ENCODE measurements at places on chromosomes 2 and 18.

DNA sequence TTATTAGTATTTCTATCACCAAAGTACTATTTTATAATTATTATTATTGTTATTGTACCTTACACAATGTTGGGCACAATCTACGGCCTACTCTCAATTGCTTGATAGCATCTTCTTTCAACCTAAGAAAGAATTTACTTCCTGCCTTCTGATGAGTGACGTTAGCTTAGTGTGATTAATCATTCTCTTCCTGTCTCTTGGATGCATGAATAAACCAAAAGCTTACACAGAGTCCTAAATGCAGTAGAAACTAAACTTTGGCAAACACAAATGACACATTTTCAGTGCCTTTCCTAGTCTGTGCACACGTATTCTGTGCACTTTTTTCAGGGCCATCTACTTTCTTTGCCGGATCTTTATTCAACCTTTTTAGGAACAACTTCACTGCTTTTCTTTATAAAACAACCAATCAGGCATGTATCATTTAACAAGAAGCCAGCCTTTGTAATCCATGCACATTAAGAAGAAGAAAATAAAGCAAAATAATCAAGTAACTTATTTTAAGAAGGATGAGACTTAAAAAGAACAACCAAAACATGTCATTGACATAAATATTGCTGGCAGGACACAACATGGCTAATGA is 19.1 kb downstream of the TRAK2 start:
- peak; percentile 88 for DNase-seq

- DNase-seq, result no peak
These were observed 22.2 kb upstream of the TTC39C start for GRCh38 chr18:23992089-23992940.

GRCh38 chr2:10289352-10289751 is 13.4 kb upstream of the HPCAL1 start:
- DNase-seq, result no peak

GRCh38 chr2:33617989-33618388 is 18.9 kb upstream of the FAM98A start:
- no peak for DNase-seq

DNA sequence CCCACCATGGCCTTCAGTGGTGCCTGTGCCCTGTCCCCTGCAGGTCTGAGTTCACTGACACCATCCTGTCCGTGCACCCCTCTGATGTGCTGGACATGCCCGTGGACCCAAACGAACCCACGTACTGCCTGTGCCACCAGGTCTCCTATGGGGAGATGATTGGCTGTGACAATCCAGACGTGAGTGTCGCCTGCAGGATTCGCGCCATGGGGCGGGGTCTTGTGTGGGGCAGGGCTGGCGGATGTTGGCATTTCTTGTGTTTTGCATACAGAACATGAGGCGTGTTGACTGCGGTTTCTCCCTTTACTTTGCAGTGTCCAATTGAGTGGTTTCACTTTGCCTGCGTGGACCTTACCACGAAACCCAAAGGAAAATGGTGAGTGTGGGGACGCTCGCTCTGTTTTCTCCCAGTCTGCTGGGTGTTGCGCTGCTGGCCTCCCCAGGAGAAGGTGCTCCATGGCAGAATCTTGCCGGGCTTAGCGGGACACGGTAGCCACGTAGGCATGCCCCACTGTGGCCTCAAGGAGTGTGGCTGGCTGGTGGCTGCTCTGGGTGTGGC is 11.5 kb upstream of the D2HGDH start:
- no peak for DNase-seq

DNA sequence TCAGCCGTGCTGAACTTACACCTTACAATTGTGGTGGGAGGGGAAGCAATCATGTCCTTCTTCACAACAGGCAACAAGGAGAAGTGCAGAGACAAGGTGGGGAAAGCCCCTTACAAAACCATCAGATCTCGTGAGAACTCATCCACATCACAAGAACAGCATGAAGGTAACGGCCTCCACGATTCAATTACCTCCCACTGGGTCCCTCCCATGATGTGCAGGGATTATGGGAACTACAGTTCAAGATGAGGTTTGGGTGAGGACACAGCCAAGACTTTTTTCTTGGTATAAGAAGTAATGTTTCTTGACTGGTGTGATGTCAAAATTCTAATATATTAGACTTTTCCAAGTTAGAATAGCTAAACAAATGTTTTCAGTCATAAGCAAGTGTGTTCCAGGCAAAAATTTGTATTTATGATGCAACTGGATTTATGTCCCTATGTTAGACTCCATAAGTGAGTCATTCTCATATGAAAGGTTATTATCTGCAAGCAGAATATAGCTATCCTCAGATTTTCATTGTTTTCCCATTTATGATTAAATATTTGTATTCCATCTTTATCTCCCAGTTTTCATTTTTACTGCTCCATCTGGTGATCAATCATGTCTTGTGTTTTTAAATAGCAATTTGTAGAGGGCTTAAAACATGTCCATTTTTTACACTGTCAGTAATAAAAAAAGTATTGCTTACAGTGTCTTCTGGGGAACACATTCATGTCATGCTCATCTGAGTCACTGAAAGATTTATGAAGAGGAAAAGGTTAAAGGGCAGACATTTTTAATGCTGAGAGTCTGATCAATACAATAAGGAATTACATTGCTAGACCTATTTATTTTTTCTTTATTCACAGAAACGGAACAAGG is 995.2 kb upstream of the CDH2 start:
- peak; percentile 73 for DNase-seq

GRCh38 chr2:33160191-33160590 is 213.4 kb downstream of the LTBP1 start:
- DNase-seq, result no peak

- no peak for DNase-seq
These were observed 59.5 kb downstream of the TMEM131 start for GRCh38 chr2:97936199-97936598.

DNA sequence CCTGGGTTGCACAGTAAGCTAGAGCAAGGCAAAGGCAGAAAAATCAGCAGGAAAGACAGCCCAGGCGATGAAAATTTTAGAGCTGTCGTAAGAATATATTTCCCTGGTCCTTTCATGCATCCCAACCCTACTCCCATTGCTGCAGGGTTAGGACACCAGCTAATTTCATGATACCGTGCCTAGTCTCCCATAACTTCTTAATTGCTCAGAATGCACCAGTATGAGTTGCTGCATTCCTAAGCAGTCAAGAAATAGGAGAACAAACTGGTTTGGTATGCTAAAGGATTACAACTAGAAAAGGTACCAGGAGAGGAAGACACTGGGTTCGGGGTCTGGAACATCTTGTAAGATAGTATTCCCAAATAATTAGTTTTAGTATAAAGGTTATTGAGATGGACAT is 269.4 kb upstream of the NRXN1 start:
- peak; percentile 13 for DNase-seq

GRCh38 chr2:40760071-40760666 is 308.3 kb upstream of the SLC8A1 start:
- peak; percentile 71 for DNase-seq

GRCh38 chr18:11962597-11962996 is 18.7 kb upstream of the IMPA2 start:
- no peak for DNase-seq

DNA sequence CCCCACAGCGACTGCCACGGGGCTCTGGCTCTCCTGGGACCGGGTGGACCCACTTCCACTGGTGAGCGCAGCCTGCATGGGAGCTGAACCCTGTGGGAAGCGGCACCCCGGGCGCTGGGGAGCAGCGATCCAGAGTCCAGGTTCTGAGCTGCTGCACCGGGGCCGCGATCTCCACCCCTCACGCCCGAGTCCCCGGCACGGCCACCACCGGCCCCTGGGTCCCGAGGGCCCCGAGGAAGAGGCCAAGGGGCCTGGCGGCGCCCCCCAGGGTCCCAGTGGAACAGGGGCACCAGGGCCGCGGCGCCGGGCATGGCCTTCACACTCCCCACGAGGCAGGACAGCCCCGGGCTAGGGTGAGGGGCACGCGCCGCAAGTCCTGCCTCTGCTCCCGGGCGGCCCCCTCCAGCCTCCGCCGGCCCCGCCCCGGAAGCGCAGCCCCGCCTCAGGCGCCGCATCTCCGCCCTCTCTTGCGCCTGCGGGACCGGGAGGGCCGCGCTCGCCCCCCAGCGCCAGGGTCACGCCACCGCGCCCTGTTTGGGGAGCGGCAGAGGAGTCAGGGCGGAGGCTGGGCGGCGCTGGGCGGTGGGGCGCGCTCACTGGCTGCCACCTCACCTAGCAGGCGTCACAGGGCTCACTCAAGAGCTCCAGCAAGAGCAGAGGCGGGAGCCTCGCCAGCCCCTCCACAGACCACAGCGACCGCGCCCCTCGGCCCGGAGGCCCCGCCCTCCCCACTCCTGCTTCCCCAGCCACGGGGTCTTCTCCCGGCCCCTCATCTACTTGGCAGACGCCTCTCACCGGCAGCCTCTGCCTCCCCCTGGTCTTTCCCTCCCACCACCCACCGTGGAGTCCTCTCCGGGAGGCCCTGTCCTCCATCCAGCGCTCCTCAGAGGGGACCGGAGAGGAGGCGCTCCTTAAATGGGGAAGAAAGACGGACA is 26.8 kb downstream of the THAP4 start:
- DNase-seq, result peak; percentile 82

GRCh38 chr2:8427211-8427610 is 254.6 kb upstream of the ID2 start:
- DNase-seq, result no peak

DNA sequence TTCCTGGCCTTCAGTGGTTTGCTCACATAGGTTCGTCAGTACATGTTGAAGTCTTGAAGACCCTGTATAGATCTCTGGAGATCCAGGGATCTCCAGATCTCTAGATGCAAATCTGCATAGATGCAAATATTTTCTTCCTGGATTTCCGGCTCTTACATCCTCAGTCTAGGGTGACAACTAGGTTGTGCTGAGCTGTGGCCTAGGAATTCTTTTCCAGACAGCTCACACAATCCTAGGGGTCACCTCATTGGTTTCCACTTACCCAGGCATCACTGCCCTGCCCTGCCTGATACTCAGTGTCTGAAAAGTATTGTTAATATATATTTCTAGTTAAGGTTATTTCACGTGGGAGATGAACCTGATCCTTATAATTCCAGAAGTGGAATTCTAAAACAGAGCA is 105.1 kb upstream of the TTC27 start:
- DNase-seq, result peak; percentile 9

GRCh38 chr2:100214265-100214971 is 72.0 kb upstream of the AFF3 start:
- DNase-seq, result no peak

DNA sequence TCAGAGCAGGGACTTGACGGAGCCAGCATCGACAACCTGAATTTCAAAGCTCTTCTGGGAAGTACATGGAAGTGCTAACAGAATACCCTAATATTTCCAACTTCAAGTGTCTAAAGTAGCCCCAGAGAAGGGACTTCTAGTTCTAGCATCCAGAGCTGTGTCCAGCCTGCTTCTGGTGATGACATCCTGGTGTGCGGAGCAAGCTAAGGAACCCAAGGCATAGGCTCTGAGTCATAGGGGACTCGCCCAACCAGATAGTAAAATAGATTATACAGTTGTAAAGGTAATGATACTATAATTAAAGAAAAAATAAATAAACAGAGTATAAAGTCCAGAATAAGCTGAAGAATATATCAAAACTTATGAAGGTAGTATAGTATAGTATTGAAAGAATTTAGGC is 108.1 kb upstream of the SERPINE2 start:
- no peak for DNase-seq

DNA sequence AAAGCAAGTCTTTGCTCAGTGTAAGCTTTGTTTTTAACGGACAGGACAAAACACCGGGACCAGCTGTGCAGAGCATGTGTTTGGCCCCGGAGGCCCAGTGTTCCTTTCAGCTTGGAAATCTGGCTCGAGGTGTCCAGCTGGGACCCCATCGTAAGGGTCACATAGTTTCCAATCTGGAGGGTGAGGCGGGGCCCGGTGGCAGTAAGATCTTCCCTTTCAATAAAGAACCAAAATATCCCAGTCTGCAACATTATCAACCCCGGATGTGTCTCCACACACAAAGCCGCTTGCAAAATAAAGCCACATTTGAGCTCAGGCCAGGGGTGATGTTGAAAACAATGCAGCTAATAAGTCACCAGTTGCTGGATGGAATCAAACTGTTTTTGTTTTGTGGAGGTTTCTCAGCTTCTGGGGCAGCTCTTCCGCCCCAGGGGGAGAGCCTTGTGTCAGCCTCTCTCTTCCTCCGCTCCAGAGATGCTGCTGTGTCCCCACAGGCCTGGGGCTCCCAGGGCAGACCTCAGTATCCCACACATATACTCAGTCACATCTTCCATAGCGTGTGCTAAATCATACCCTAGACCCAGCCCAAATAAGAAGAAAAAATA is 138.6 kb upstream of the GLI2 start:
- peak; percentile 47 for DNase-seq

- DNase-seq, result no peak
These were observed 113.2 kb upstream of the CHST9 start for GRCh38 chr18:27298214-27298804.

DNA sequence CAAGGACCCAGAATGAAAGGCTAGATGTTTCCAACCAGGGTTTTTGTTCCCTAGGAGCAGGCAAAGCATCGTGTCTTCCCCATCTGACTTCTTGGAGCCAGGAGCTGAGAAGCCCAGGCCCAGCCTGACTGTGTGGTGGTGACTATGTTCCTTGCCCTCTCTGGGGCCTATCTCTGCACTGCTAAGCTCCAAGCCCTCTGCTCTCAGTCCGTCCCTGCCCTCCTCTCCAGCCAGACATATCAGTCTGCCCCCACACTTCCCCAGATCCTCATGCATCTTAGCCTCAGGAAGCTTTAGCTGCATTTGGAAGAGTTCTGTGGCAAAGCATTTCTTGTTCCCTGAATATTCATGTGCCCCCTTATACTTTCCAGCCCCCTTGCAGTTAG is 196.6 kb downstream of the CYP26B1 start:
- no peak for DNase-seq

DNA sequence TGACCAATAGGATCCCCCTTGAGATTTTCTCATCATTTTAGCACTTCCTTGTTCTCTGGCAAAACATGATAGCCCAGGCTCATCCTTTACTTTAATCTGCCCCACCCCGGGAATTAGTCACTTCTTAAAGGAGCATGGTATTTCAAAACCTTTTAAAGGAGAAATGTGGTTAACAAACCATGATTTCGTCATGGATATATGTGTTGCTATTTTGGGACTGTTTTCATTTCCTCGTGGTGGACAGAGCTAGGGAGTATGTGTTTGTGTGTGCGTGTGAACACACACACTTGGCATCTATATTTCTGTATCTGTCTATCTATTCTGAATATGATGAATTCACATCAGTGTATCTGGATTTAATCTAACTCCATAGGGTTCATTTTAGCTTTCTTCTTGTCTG is 128.1 kb downstream of the BIRC6 start:
- DNase-seq, result peak; percentile 98

- DNase-seq, result peak; percentile 68
These were observed 533.2 kb upstream of the TNP1 start for GRCh38 chr2:217392930-217393584.

- DNase-seq, result peak; percentile 7
These were observed 108.5 kb downstream of the CTAGE1 start for GRCh38 chr18:22309191-22309590.

GRCh38 chr2:98412751-98413458 is 31.8 kb upstream of the INPP4A start:
- DNase-seq, result peak; percentile 45

DNA sequence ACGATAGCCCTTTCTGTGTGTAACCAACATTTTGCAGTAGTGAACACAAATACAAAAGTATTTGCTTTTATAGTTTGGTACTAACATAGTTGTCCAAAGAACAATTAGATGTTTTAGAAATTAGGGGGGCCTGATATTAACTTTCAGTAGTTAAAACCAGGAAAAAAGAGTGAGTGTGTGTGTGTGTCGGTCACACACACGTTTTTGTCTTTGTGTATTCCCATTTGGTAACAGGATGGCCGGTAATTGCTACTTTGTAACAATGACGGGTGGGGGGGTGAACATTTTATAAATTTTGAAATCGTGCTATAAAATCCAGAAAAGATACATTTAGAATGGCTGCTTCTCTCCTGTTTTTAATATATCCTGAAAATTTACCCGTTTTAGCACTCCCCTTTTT is 1.5 kb downstream of the PPIG start:
- no peak for DNase-seq
